ENCODE measurements at places on chromosomes 5 and 9. TPM values are rescaled to one million over a fixed set of nuclear protein-coding genes. Genes with fewer than 3 reads are reported as not detected.

Gene TEX48
- not detected for total RNA-seq

DNA sequence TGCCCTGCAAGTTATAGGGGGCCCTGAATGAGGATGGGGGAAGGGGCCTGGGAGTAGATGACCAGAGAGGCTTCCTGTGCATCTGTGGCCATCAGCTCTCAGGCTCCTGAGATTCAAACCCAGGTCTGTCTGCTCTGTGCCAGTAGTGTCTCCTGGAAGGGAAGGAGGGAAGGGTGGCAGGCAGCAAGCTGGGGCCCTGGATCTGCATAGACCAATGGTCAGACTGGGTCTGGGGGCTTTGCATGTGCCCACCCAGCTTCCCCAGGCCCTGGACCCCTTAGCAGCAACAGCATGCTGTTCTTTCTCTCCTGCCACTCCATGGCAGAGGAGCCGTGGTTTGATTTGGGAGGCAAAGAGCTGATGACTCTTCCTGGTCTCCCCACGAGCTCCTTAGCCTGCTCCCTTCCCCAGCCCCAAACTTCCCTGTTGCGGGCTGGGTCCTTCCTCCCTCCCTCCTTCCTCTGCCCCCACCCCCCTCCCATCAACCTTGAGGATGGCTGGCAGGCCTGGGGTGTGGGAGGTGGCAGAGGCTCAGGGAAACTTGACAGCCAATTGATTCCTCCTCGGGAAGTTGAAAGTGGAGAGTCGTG, 31.6 kb downstream of the DAB2IP start:
- H3K27me3 ChIP-seq, result no peaks in the 10 kb centered on the region
- H3K4me3 ChIP-seq, result no peak overlapping the region
- no peak for DNase-seq
- H3K36me3 ChIP-seq, result peaks cover 6% of the 10 kb centered on the region

DNA sequence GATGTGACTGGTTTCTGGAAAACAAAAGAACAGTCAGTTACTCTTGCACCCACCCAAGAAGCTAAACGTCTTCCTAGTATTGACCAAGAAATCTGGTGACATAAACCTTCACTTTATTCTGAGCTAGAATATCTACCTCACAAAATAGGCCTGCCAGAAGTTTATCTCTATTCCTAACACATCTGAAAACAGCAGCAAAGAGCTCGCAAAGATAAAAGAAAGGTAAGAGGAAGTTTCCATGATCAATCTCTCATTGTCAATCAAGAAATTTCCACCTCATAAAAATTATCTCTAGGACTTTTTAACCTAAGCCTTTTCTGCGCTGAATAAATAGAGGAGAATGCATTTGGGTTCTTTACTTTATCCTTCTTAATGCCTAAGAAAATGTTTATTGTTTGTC, 17.3 kb upstream of the ZNF474 start:
- H3K4me3 ChIP-seq, result no peak overlapping the region
- no peak overlapping the region for H3K27ac ChIP-seq
- H3K4me1 ChIP-seq, result peaks cover 9% of the 10 kb centered on the region
- peaks cover 41% of the 10 kb centered on the region for H3K27me3 ChIP-seq

Gene PPP2R2B
- total RNA-seq, result 19.7 TPM

All from mesothelial cell of epicardium (in vitro differentiated cells).